ENCODE measurements at places on chromosomes 1 and 21.

DNA sequence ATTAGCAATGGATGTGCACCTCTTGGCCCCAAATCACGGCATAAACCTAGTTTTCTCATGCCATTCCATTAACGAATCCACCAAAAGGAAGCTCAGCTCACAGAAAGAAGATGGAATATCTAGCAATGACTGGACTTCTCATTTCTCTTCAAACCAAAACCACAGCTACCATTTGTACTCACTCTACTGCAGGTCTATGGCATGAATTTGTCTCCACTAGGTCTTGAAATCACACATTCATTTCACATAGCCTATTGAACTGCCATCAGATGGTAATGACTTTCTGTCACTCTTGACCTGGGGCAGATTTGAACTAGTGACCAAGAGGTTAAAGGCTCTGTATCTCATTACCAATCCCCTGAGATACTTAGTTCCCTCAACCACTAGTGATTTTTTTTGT lies 382.7 kb downstream of the DPYD start:
- no peak for DNase-seq

GRCh38 chr1:99619583-99619982 lies 26.3 kb upstream of the PALMD start:
- no peak for DNase-seq

DNA sequence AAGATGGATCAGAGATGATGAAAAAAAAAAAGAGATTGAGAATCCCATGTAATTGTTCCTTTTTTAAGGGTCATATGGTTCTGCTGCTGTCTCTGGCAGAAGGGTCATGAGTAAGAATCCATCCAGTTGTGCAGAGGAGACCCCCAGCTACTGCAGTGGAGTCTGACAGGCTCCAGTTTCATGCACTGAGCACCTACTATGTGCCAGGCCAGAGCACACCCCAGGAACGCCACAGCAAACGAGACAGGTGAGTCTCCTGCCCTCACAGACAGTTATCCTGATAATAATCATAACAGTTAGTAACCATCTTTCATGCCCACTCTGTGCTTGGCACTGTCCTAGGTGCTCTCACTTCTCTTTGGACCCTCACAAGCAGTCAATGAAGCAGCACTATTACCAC lies 420.0 kb downstream of the MATN1 start:
- DNase-seq = no peak

DNA sequence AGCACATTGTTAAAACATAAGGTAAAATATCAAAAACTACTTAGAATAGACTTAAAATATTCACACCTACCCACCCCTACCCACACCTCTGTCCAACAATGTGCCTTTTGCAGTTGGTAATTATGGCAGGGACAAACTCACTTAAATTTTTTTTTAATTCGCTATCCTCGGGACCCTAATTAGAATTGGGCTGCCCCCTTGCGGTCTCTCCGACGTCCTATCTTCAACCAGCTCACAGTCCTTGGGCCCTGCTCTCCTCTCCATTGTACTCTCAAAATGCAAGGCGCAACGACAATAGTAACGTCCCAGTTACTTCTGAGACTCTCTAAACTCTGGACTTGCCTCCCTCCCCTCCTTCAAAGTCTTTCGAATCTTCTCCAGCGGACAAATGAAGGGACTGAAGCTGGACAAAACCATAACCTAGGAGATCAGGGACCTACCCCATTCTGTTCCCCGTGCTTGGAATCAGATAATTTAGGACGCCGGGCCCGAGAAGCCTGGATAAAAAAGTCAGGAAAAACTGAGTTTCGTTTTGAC lies 1.1 kb upstream of the CIART start:
- peak; percentile 86 for DNase-seq

DNA sequence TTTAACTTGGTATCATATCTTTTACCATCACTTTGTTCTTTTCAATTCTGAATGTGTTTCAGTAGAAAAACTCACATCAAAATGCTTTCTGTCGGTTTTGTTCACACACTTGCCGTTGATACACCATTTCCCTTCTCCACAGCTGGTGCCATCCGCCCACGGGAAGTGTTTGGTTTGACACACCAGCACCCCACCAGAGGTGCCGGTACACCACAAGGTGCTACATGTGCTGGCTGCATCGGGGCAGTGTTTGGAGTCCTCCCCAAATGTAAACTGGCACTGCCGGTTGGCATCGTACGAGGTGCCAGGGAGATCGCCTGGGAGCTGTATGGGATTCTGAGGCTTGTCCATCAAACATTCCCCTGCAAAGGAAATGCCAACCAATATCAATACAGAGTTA lies 5.0 kb downstream of the ADAMTS1 start:
- DNase-seq = no peak

DNA sequence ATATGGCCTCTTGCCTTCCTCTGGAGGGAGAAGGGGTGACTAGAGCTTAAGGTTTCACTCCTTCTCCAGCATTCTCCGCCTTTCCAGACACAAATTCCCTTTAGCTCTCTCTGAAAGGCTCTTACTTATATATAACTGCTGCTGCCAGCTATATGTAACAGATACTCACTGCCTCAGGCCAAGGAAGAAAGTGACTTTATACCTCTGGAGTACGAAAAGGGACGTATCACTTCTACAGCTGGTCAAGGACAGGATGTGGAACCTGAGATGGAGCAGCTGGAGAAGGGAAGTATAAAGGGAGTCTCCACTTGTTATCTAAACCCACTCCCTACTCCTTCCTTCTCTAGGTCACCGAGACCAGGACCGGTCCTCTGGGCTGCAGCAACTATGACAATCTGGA lies 102.4 kb downstream of the BRINP2 start:
- DNase-seq = no peak

GRCh38 chr1:1892763-1893120 lies 1.9 kb upstream of the GNB1 start:
- no peak for DNase-seq

- DNase-seq = no peak
These were observed 60.1 kb downstream of the OPTC start for GRCh38 chr1:203554071-203554470.

DNA sequence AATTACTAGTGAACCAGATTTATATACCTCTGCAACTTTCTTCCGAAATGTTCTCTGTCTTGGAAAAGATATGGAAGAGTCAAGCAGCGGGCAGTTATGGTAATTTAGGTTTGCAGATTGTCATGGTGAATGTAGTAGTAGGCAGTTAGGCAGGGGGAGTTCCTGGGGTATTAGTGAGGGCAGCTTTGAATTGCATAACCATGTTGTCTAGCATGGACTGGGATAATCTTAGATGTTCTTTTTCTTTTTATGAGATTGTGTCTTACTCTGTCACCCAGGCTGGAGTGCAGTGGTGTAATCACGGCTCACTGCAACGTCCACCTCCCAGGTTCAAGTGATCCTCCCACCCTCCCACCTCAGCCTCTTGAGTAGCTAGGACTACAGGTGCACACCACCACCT lies 25.0 kb downstream of the MACF1 start:
- no peak for DNase-seq

DNA sequence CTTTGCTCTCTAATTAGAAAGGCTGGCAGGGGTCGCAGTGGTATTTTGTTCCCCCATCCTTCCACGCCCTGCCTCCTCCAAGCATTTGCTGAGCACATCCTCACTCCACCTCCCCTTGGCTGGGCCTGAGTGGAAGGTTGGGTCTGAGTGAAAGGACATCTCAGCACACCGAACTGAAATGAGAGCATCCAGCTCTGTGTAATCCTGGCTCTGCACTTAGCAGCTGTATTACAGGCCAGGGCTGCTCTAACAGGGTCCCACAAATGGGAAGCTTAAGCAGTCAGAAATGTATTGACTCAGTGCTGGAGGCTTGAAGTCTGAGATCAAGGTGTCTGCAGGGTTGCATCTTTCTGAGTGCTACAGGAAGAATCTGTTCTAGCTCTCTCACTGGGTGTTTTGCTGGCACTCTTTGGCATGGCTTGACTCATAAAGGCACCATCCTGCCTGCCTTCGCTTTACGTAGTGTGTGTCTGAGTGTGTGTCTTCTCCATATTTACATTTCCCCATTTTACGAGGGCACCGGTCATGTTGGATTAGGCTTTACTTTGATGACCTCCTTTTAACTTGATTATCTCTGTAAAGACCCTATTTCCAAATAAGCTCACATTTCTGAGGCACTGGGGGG lies 48.5 kb upstream of the IGSF21 start:
- DNase-seq = no peak

DNA sequence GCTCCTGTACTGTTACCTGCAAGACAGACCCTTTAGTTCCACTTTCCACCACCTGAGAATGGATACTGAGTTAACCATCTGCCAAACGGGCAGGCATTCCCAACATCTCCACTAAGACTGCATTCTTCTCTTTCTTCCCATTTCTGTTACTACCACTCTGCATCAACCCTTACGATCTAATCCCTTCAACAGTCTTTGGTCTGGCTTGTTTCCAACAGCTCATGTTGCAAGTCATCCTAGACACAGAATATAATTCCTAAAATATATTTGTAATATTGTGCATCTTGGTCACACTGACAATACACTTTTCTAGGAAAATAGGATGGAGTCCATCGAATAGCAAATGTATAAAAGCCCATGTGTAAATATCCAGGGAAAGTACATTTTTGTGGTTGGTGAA lies 166.7 kb downstream of the SIPA1L2 start:
- no peak for DNase-seq

DNA sequence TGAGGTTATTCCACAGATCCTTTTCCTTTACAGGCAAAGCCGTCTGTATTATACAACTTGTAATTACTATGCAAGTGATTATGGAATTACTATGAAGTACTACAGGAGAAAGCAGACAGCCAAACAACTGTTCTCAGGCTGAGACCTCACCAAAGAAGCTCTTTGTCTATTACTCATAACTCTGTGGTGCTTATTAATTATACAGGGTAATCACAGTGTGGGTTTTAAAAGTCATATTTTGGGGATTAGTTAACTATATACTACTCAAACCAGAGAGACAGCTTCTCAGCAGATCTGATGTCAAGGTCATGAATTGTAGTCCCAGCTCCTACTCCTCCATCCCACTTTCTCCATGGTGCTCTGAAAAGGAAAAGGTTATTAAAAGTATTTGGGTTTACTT lies 49.6 kb downstream of the CTTNBP2NL start:
- no peak for DNase-seq

GRCh38 chr1:226489718-226490425 lies 58.7 kb upstream of the STUM start:
- DNase-seq = no peak

DNA sequence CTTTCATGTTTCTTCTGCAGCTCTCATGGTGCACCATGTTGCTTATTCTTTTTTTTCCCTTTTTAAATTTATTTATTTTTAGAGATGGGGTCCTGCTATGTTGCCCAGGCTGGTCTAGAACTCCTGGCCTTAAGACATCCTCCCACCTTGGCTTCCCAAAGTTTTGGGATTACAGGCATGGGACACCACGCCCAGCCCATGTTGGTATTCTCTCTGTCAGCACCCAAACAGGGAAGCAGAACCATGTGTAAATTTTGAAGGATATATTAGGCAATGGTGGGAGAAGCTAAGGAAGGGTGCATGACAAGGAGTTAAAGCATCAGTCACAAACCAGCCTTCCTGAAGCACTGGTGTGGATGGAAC lies 39.6 kb upstream of the ENAH start:
- no peak for DNase-seq

DNA sequence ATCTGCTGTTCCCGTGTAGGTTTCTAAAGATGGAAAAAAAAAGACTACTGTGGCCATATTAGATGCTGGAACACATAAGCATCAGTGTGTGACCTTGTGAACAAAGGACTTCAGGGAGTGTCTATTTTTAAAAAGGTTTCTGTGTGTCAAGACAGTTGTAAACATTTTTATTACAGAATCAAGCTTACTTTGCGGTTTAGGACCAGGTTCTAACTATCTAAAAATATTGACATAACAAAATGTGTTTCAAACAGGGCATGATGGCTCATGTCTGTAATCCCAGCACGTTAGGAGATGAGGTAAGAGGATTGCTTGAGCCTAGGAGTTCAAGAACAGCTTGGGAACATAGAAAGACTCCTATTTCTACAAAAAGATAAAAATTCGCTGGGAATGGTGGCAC lies 7.1 kb upstream of the DDI2 start:
- no peak for DNase-seq

DNA sequence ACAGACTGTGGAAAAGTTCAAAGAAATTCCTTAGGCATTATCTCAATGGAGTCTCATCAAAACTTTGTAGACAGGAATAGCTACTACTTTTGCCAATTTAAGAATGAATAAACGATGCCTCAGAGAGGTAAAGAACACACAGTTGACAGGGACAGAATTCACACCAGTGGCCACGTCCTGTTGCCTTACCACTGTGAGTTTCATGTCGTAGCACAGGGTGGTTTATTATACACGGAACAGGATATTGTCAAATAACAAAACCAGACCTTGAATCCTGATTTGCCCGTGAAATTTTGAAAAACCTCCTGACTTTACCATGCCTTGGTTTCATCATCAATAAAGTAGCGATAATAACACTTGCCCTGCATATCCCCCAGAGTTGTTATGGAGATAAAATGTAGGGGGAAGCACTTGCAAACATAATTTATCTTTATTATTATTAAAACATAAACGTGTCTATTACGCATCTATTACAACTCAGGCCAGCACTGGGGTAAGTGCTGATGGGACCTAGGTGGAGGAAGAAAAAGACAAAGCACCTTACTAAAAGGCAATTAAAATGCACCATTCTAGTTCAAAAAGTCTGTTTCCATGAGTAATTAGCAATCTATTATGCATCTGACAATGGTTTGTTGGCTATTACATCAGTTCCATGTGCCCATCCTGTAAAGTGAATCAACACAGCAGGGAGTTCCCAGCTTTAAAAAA lies 408.1 kb upstream of the RUNX1 start:
- DNase-seq = no peak

DNA sequence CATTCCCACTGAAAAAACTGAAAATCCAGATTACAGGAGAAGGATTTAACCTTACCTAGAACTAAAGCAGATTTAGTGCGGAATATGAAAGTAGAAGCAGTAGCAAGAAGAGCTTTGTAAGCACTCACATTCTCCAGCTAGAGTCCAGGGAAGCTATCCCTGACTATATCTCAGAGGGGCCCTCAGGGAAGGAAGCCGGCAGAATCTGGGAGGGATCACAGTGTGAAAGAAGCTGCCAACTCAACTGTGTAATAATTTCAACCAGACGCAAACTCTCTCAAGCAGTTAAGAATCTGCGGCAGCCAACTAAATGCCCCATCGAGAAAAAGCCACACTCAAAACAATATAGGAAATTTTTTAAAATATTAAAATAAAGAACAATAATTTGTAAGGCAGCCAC lies 163.8 kb downstream of the EIF4G3 start:
- DNase-seq = peak; percentile 32

DNA sequence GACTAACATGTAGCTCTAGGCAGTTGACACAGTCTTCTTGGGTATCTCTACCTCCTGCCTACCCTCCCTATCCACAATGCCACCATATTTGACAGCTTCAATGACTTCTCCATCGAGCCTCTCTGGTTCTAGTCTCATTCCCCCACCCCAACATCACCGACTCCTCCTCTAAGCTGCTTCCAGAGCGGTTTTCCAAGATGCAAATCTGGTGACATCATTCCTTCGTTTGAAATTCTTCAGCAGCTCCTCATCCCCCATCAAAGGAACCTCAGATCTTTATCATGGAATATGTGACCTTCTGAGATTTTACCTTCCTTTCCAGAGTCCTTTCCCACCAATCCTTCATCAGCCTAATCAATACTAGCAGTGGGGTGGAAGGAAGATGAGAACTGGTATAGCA lies 352.4 kb upstream of the RUNX1 start:
- peak; percentile 81 for DNase-seq
